ENCODE measurements at places on chromosomes 5 and 9. TPM values are rescaled to one million over a fixed set of nuclear protein-coding genes. Genes with fewer than 3 reads are reported as not detected.
A peak's percentile ranks its signal among the peaks of the same experiment; 100 is the strongest.

DNA sequence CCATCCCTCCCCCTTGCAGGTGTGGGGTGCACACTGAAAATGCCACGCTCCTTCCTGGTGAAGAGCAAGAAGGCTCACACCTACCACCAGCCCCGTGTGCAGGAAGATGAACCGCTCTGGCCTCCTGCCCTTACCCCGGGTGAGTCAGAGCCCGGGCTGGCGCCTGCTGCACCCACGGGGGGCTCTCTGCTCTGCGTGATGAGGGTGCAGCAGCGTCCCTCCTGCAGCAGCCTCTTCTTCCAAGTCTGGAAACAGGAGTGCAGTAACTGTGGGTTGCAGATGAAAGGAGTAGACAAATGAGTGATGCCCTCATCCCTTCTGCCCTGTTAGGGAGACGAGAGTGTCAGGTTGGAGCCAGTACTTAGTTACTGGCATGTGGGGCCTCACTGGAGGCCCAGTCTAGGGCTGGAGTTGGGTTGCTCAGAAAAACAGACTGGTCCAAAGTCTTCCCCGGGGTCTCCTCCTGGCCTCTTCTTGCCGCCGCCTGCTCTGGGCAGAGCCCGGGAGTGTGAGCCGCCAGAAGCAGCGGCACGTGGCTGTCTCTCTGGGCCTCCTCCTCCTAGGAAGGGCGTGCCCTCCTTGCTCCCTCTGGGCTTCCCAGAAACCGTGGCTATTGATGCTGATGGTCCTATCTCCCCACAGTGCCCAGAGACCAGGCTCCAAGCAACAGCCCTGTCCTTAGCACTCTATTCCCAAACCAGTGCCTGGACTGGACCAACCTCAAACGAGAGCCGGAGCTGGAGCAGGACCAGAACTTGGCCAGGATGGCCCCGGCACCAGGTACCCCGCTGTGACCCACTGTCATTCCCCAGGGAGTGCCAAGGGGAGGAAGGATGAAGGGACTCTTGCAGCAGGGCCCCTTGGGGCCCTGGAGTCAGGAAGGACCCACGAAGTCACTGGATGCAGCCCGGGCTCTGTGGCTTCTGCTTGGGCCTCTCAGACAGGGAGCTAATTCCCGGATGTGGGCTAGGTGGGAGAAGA is 8.4 kb downstream of the GFI1B start:
- DNase-seq, result no peak

GRCh38 chr9:91904588-91905236 is 45.3 kb downstream of the ROR2 start:
- DNase-seq, result no peak

- DNase-seq, result no peak
These were observed 119.7 kb upstream of the NIPBL start for GRCh38 chr5:36756848-36757247.

PCDHGA12 gene
- 1.4 TPM for polyA plus RNA-seq

- DNase-seq, result no peak
These were observed 76.6 kb upstream of the SPTLC1 start for GRCh38 chr9:92191801-92192200.

DNA sequence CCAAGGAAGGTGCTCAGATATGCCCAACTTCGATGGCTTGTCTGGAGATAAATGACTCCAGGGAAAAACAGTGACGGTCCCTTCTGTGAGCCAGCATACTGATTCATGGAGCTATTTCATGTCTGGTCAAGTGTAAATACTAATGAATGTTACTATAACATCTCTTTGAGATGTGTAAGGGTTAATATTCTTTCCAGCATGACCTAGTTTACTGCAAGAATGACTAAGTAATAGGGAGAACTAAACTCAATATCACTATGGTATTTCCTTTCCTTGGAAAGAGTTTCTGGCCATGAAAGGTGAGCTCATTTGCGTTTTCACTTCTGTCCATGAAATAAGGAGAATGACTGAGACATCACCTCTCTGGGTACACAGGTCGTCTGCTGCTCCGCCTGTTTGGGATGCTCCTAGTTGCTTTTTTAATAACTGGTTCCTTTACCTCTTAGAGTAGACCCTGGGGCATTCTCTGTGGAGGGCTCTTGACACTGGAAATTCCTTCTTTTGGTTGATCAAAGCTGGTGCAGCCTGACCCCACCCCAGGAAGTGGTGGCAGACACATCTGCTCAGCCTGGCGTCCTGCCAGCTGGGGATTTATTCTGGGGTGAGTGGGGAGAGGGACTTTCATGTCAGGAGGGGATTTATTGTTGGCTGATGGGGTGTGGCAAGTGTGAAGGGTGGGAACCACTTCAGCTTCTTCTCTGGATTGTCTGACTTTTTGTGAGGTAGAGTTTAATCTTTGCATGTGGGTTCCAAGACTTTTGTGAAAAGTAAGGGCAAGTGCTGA is 250.0 kb upstream of the MPDZ start:
- DNase-seq, result no peak

GRCh38 chr5:124871303-124871702 is 124.9 kb upstream of the ZNF608 start:
- DNase-seq, result no peak

SLIT3 gene
- polyA plus RNA-seq, result 51.1 TPM

DNA sequence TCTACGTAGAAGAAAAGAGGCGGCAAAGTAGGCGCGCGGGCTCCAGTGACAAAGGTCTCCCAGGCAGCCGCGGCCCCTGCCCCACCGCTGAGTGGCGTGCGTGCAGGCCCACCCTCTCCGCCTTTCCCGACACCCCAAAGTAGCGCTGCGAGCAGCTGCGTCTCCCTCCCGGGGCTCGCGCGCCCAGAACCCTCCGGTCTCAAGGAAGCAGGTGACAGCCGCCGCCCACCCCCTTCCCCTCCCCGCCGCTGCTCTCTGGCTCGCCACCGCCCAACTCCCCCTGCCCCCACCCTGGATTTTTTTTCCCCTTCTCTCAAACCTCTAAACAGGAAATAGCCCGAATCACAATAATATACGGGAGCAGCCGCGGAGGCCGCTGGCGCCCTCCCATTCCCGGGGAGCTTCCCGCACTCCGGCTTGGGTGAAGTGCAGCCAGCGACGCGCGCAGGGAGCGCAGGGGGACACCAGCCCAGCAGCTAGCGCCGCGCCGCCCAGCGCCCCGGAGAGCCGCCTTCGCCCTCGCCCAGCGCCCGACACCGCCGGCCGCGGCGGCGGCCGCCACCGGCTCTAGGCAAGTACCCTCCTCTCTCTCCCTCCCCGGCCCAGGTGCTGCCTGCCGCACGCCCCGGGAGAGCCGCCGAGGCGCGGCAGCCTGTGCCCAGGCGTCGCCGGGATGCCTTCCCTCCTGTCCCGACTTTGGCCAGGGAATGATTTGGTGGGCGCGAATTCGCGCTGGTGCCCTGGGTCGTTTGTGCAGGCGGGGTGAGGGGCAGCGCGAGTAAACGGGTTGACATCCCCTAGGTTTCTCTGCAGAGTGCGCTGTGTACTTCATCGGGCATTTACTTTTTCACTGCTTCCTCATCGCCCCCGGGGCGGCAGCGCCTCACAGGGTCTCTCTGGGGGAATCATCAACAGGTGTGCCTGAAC is 52.7 kb upstream of the TJP2 start:
- no peak for DNase-seq

DNA sequence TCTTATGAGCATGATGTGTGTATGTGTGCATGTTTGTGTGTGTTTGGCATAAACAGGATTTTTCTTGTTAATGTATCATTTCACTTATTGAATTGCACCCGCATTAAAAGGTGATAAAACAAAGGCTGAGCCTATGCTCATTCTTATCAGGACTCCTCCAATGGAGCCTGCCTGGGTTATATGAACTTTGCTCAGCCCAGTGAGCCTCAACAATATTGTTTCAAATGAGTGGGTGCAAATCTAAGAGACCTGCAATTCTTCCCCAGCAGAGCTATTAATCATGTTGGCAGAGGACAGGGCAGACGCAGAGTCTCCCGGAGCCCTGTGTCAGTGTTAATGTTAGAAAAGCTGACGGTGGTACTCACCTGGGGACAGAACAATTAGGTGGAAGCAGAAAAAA is 71.6 kb downstream of the SH3RF2 start:
- DNase-seq, result no peak

LECT2 gene
- 0.79 TPM for polyA plus RNA-seq

ZBED3 gene
- polyA plus RNA-seq, result 31.6 TPM

DNA sequence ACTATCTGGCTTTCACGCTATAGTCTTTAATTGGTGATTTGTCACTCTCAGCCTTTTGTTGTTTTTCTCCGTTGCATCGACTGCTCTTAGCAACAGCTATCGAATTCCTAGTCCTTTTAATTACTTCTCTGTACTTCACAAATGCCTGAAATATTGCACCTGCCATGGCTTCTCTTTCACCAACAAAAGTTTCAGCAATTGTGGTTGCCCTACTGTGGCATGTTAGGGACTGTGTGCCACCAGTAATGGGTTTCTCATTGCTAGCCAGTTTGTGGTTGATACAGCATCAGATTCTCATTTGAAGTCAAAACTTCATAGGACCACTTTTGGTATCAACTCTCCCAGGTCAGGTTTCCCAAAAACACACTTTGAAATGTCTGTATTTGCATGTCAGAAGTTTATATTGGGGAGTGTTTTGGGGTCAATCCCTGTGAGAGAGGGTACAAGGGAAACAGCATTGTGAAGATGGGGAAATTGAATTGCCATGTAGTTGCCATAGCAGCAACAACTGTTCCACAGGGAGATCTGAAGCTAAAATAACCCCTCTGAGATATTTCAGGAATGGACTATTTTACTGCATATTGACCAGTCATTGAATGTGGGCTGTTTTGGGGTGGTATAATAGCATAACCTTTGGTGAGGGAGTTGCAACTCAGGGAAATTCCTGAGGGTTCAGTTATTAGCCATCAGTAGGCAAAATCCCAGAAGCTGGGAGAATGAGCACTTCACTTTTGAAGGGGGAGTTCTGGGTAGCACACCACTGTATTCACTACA is 99.2 kb downstream of the WDR70 start:
- DNase-seq, result peak; percentile 3

- DNase-seq, result no peak
These were observed 925.3 kb upstream of the CDH10 start for GRCh38 chr5:25570067-25570583.

DNA sequence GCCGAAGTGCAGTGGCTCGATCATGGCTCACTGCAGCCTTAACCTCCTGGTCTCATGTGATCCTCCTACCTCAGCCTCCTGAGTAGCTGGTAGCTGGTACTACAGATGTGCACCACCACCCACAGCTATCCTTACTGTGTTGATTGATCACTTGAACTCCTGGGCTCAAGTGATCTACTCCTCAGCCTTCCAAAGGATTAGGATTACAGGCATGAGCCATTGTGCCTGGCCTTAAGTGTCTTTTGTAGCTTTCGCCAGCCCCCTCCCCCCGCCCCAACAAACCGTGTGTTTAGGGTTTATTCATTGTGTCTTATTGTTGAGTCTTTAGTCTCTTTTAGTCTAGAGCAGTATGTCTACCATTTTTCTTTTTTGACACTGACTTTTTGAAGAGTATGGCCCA is 33.1 kb downstream of the SPIN1 start:
- DNase-seq, result no peak

DNA sequence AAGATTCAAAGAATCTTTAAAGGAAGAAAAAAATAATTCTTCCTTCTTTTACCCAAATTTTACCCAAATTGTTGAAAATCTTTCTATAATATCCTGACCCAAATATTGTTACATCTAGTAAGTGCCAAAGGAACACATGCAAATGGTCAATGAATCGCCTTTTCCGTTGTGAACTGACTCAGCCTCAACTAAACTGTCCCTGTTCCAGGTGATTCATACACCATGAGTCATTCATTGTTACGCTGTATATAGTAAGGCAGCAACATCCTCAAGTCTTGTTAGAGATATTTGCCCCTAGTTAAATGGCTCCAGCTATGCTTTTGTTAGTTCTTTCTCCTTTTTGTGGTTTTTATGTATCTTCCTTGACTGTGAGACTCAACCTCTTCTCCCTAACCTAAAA is 9.7 kb downstream of the PTGER4 start:
- DNase-seq, result no peak

GRCh38 chr5:168076561-168076991 is 214.9 kb upstream of the WWC1 start:
- DNase-seq, result no peak

- DNase-seq, result peak; percentile 20
These were observed 57.8 kb downstream of the TTC39B start for GRCh38 chr9:15249042-15249818.

FRMD3 gene
- 22.8 TPM for polyA plus RNA-seq

DNA sequence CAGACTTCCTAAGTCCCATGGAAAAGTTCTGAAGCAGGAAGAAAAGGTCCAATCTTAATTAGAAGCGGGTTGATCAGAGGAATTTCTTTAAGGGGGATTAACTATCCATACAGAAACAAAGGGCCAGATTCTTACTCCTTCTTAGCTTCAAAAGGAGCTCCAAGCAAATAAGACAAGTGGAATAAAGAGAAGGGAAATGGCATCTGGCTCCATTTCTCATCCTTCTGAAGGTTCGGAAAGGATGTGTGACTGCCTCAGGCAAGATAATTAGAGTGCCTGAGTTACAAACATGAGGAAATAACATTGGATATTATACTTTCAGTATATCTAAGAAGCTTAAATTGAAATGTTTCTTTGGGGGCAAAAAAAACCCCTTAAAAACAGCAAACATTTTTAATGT is 88.1 kb upstream of the ADAMTS19 start:
- no peak for DNase-seq

IL4 gene
- polyA plus RNA-seq, result not detected

DNA sequence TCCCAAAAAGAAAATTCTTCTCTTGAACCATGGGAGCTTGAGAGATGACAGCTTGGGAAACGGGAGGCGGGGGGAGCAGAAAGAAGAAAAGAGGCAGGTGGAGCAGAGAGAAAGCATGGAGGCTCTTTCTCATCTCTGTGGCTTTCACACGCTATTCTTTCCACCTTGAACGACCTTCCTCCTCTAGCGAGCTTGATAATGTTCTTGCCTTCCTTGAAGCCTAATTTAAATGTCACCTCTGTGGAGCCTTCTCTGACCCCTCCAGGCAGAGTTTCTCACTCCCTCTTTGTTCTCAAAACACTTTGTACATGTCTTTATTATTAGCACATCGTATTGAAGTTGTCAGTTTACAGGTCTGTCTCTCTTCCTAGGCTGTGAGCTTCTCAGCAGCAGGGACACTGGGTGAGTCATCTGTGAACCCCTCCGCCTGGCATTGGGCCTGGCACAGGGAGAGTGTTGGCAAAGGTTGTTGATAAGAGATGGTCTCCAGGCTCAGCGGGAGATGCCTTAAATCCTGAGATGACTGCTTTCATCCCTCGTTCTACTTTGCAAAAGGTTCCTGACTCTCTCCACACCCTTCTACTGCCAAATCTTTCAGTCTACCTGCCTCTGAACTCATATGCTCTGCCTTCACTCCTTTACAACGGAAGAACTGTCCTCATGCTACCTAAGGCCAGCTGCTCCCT is 14.1 kb upstream of the STRBP start:
- no peak for DNase-seq

- DNase-seq, result no peak
These were observed 15.8 kb upstream of the PSAT1 start for GRCh38 chr9:78280982-78281668.

CKMT2 gene
- 4.6 TPM for polyA plus RNA-seq

PDZD2 gene
- 20.2 TPM for polyA plus RNA-seq
